ENCODE measurements at places on chromosomes 3 and 15.

DNA sequence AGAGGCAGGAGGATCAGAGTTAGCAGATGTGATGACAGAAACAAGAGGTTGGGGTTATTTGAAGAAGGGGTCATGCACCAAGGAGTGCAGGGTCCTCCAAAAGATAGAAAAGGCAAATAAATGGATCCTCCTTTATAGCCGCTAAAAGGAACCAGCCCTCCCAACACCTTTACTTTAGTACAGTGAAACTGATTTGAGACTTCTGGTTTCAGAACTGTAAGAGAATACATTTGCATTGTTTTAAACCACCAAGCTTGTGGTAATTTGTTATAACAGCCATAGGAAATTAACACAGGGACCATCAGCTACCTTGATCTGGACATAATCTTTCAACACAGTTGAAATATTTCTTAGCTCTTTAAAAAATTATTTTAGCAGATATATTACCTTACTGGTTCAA is 166.6 kb downstream of the TIGIT start:
- DNase-seq, result no peak
- H3K27ac ChIP-seq, result no peak overlapping the region
- H3K4me3 ChIP-seq, result no peak overlapping the region

DNA sequence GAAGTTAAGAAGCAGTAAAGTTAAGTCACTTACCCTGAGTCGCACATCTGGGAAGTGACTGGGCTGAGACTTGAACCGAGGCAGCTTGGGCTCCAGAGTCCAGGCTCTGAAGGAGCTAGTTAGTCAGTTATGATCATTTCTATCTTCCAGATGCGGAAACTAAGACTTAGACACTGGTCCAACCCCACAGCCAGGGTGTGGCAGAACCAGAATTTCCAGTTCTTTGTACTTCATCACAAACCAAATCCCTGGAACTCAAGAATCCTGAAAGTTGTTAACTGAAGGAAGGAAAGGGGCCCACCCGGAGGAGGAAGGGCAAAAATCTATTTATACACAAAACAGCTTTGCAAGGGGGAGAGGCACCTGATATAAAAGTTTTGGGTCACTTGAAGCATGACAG is 389.9 kb downstream of the SHQ1 start:
- H3K4me1 ChIP-seq, result 0 out of 2 replicates have a peak, but pooled peaks cover 2% of the 10 kb centered on the region
- no peak overlapping the region for H3K4me3 ChIP-seq
- no peaks in the 10 kb centered on the region for H3K27me3 ChIP-seq
- no peaks in the 10 kb centered on the region for H3K36me3 ChIP-seq
- H3K27ac ChIP-seq, result no peak overlapping the region

DNA sequence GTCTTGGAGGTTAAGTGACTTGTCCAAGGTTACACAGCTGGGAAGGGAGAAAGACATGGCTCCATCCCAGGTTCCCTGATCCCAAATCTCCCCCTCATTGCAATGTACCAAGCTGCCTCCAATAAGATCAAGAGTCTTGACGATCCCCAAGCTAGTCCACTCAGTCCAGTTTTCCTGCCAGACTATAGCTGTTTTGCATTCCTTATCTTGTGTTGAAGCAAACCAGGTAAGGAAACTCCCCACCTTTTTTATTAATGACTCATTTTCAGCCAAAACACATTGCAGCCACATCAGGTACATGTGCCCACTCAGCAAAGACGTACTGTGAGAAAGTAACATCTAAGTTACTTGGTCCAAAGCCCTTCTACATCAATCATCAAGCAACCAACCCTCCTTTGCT is 41.9 kb downstream of the LIPC start:
- no peaks in the 10 kb centered on the region for H3K36me3 ChIP-seq
- H3K4me3 ChIP-seq, result no peak overlapping the region
- H3K27me3 ChIP-seq, result no peaks in the 10 kb centered on the region
- no peak for DNase-seq

GRCh38 chr3:33932010-33932764 is 133.8 kb downstream of the PDCD6IP start:
- H3K4me1 ChIP-seq, result no peaks in the 10 kb centered on the region
- H3K27me3 ChIP-seq, result no peaks in the 10 kb centered on the region
- H3K4me3 ChIP-seq, result no peak overlapping the region
- no peaks in the 10 kb centered on the region for H3K36me3 ChIP-seq

- peaks cover 4% of the 10 kb centered on the region for H3K4me1 ChIP-seq
- H3K4me3 ChIP-seq, result peak overlapping the region; percentile 79
- H3K27me3 ChIP-seq, result peaks cover 53% of the 10 kb centered on the region
- no peak for DNase-seq
- H3K27ac ChIP-seq, result no peak overlapping the region
Observed at GRCh38 chr3:13877911-13878280, 2.0 kb downstream of the WNT7A start.

DNA sequence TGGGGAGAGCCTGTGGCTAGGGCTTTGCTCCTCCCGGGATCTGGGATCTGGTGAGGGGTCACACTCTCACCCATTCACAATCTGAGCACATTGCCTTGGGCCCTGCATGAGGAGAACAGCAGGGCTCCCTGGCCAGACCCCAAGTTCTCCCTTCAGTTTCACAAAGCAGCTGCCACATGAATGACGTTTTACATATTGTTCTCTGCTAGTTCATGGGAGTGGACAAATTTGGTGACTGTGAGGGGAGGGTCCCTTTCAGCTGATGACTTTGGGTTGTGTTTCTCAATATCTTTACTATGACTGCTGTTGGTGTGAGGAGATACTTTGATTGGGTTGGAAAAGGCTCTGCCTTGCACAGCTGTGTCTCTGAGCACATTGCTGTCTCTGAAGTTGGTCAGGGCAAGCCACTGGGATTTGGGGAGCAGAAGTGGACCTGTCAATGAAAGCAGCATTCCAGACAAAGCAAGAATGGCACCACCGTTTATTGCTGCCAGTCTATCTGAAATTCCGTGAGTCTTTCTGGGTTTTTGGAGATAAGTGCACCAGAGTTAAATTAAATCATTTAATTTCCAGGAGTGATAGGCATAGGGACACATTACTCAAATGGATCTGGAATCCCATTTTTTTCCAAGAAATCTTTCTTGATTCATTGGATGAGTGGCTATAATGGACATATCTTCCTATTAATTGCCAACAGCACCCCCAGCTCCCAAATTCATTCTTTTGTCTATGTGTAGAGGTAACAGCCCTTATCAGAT is 10.3 kb downstream of the TIMP4 start:
- no peak overlapping the region for H3K27ac ChIP-seq
- H3K4me3 ChIP-seq, result no peak overlapping the region
- no peaks in the 10 kb centered on the region for H3K4me1 ChIP-seq
- no peaks in the 10 kb centered on the region for H3K27me3 ChIP-seq

DNA sequence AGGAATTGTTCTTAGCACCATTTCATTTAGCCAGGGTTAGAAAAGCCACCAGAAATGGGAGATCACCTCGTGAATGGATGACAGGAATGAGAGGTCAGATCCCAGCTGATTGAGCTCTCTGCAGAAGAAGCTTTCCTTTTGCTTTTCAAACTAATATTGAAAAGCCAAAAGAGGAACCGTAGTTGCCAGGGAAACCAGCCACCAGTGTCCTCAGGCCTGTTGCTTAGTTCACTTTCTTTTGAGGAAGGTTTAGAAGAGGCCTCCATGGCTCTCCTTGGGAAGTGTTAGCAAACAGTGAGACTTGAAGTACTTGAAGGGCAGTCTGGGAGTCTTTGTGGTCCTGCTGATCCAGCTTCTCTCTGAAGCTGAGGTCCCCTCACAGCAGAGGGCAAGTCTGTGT is 7.4 kb upstream of the CCK start:
- no peaks in the 10 kb centered on the region for H3K4me1 ChIP-seq
- DNase-seq, result no peak
- H3K27me3 ChIP-seq, result no peaks in the 10 kb centered on the region
- H3K4me3 ChIP-seq, result no peak overlapping the region
- H3K36me3 ChIP-seq, result no peaks in the 10 kb centered on the region

GRCh38 chr3:144109944-144110343 is 138.3 kb downstream of the DIPK2A start:
- H3K27ac ChIP-seq, result no peak overlapping the region
- no peaks in the 10 kb centered on the region for H3K36me3 ChIP-seq
- no peak for DNase-seq

DNA sequence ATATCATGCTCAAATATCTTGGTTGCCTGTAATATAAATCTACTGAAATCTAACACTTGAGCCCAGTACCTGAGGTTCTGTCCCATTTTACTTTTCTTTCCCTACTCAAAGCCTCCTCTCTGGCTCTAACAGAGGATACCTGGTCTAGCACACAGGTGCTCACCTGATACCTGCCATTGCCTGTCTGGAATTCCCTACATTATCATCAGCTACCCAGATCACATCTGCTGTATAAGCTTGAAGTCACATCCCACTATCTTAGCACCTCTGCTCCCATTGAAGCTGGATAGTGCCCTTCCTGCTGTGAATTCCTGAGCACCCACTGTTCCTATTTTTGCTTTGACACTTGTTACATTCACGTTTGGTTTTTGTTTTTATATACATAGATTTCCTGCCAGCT is 30.5 kb downstream of the GYG1 start:
- H3K4me1 ChIP-seq, result peaks cover 14% of the 10 kb centered on the region
- H3K27me3 ChIP-seq, result no peaks in the 10 kb centered on the region
- H3K27ac ChIP-seq, result peak overlapping the region; percentile 42
- peaks cover 30% of the 10 kb centered on the region for H3K36me3 ChIP-seq
- no peak overlapping the region for H3K4me3 ChIP-seq
- DNase-seq, result no peak

DNA sequence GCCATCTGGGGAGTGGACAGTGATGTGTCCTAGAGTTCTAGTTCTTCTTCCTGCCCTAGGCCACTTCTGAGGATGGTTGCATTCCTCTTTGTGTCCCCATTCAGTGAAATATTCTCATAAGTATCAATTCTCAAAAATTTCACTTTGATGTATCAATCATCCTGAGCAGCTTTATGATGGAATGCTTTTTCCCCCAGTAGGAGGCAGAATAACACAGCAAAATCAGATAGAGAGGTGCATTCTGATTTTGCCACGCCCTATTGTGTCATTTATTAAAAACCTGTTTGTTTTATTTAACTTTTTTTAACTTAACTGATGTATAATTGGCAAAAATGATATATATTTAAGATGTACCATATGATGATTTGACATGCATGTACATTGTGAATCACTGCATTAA is 656.0 kb upstream of the GRM7 start:
- no peak overlapping the region for H3K4me3 ChIP-seq
- H3K36me3 ChIP-seq, result no peaks in the 10 kb centered on the region
- no peaks in the 10 kb centered on the region for H3K4me1 ChIP-seq
- DNase-seq, result no peak
- no peak overlapping the region for H3K27ac ChIP-seq

DNA sequence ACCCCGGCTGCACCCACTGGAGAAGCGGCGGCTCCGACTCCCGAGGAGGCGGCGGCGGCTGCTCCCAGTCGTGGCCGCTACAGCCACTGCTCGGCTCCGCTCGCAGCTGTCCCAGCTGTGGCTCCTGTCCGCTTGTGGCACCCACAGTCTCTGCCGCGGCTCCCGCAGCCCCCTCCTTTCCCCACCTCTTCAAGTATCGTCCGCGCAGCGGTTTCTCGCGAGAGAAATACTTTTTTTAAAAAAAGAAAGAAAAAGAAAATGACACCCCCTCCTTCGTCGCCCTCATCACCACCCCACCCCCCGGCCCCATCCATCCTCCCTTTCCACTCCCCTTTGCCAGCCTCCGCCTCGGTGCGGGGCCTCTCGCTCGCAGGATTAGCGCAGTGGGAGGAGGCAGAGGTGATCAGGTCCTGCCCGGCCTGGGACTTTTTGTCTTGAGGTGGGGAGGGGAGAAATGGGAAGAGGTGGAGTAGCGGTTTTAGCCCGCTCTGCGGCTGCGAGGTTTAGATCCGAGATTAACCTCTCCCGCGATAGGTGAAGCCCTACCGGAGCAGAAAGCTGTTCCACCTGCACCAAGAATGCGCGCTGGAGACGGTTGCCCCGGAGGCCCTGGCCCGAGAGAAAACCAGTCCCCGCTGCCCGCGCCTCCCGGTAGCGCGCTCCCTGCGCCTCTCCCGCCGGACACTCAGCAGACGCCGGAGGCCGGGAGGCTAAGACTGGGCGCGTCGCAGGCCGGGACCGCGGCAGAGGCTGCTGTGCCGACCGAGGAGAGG is at the start of gene FBN1:
TSS of gene FBN1 (minus strand) at position 152 of the 773 bp plus-strand sequence. CDS start 940 bp downstream, outside the sequence.
- peak within 1 kb of the TSS; percentile 74 for H3K4me3 ChIP-seq
- peak; percentile 77 for DNase-seq
- peaks cover 12% of the 10 kb centered on the region for H3K27me3 ChIP-seq
- H3K27ac ChIP-seq, result no peak within 1 kb of the TSS
- peaks cover 5% of the 10 kb centered on the region for H3K4me1 ChIP-seq

GRCh38 chr3:184016169-184016570 is 1.5 kb downstream of the ABCC5 start:
- no peak for DNase-seq
- no peaks in the 10 kb centered on the region for H3K27me3 ChIP-seq
- H3K4me3 ChIP-seq, result peak overlapping the region; percentile 99
- H3K27ac ChIP-seq, result no peak overlapping the region

- no peak overlapping the region for H3K27ac ChIP-seq
- no peak overlapping the region for H3K4me3 ChIP-seq
- no peaks in the 10 kb centered on the region for H3K4me1 ChIP-seq
- DNase-seq, result no peak
Observed at GRCh38 chr15:74808078-74808839, 4.4 kb upstream of the LMAN1L start.

DNA sequence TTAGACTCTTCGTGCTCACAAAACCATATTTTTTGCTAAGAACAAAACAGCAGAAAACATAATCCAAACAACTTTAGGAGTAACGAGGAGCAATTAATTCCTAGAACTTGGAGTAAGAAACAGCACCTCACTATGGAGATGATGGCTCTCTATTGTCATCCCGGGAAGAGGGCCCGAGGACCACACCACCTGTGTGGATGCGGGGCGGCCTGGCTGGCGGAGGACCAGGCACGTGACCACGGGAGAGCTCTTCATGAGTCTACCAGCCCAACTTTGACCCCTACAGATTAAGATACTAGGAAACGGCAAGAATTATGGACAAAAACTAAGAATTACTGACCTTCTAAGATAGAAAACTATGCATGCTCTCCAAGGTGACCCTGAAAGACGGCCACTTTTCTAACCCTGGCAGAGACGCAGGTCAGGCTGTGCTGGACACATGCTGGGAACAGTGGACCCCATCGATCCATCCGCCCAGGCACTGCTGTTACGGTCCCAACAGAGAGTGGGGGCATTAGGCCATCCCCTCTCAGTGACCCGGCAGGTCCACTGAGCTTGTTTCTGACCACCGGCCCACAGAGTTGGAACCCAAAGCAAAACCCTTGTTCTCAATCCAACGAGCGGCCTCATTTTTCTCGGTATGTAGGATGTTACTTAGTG is 13.1 kb upstream of the OCA2 start:
- no peaks in the 10 kb centered on the region for H3K4me1 ChIP-seq
- H3K27ac ChIP-seq, result no peak overlapping the region
- H3K36me3 ChIP-seq, result peaks cover 40% of the 10 kb centered on the region
- H3K4me3 ChIP-seq, result no peak overlapping the region
- H3K27me3 ChIP-seq, result peaks cover 6% of the 10 kb centered on the region

- no peak overlapping the region for H3K27ac ChIP-seq
- DNase-seq, result no peak
- no peaks in the 10 kb centered on the region for H3K4me1 ChIP-seq
- H3K36me3 ChIP-seq, result no peaks in the 10 kb centered on the region
Observed at GRCh38 chr3:154334973-154335420, 10.7 kb upstream of the DHX36 start.

- no peak for DNase-seq
- H3K27ac ChIP-seq, result no peak overlapping the region
- H3K4me1 ChIP-seq, result no peaks in the 10 kb centered on the region
- H3K27me3 ChIP-seq, result no peaks in the 10 kb centered on the region
Observed at GRCh38 chr3:13062647-13063046, 10.6 kb downstream of the IQSEC1 start.
